ENCODE measurements at places on chromosomes 2 and 18.

- no peak for DNase-seq
Measured at GRCh38 chr2:138333677-138334076, 167.9 kb upstream of the SPOPL start.

- no peak for DNase-seq
Measured at GRCh38 chr2:38178556-38179419, 102.8 kb upstream of the CYP1B1 start.

GRCh38 chr2:164913640-164914350 is 41.5 kb downstream of the SLC38A11 start:
- DNase-seq = no peak

- DNase-seq = no peak
Measured at GRCh38 chr2:239852272-239852671, 172.9 kb downstream of the NDUFA10 start.

DNA sequence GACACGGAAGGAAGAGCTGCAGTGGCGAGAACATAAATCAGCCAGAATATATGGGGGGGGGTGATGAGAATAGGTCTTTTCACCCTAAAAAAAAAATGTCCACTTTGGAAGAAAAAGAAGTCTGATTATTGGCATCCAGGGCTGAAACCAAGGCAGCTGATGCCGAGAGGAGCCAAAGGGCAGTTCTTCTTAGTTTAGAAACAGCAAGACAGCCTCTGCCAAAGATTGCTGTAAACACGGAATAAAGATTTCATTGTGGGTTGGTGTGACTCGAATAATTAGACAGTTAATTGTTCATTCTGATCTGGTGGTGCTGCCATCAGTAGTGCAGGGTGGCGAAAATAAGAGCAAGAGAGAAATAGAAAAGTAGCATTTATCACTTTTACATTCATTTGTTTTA is 3.5 kb downstream of the CDH20 start:
- no peak for DNase-seq

DNA sequence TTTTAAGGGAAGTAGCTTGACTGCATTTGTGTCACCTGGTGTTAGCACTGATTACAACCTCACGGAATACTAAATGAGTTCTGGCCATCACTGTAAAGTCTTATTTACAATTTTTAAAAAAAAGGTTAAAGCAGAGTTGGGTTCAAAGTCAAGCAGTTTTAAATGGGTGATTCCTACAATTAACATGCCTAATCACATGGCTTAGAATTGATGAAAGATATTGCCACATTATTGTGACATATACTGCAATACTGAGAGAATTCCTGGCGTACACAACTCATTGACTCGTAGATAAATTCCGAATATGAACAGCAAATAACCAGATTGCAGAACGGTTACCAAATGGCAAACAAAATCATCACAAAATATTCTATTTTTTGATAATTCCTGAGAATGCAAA is 34.2 kb downstream of the ROCK2 start:
- DNase-seq = no peak

DNA sequence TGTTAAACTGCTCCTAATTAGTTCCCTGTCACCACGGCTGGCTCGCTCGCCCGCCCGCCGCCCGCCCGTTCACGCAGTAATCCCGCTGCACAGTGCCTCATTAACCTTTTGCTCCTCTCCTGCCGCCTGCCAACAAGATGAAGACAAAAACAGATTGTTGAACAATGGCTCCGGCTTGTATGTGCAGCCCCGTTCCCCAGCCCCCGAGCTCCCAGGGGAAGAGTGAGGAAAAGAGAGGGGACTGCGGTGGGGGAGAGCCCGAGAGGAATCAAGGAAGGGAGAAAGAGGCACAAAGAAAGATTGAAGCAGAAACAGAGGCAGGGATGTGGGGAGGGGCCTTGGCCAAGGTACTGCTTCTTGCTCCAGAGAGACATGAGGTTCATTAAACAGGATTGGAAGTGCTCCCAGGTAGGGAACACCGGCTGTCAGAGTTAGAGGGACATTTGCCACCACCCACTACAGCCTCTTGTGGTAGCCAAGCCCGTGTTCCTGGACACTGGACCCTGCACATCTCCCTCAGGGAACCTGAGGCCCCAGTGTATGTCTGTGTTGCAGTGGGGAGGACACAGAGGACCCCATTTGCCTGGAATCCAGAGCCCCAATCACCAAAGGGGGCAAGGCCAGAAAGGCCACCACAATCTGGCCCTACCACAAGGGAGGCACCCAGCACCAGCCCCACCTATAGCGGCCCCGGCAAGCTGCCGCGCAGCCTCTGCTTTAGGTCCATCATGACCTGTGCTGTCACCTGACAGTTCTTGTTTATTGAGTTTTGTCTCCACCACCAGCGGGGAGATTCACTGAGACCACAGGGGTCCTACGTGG is 38.1 kb downstream of the EMX1 start:
- no peak for DNase-seq

DNA sequence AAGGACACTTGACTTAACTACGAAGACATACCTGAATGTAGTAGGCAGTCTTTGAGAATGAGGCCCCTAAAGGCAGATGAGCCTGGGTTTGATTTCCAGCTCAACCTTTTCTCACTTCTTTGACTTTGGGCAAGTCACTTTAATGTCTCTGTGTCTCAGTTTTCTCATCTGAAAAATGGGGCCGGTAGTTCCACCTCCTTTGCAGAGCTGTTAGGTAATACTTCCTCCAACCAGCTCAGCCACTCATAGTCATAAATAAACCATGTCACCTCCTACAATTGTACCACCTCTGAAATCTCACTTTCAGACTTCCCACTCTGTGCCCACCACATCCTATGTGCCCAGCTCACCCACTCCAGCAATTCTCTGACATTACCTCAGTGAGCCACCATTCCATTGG is 10.4 kb downstream of the ARHGAP25 start:
- DNase-seq = no peak

DNA sequence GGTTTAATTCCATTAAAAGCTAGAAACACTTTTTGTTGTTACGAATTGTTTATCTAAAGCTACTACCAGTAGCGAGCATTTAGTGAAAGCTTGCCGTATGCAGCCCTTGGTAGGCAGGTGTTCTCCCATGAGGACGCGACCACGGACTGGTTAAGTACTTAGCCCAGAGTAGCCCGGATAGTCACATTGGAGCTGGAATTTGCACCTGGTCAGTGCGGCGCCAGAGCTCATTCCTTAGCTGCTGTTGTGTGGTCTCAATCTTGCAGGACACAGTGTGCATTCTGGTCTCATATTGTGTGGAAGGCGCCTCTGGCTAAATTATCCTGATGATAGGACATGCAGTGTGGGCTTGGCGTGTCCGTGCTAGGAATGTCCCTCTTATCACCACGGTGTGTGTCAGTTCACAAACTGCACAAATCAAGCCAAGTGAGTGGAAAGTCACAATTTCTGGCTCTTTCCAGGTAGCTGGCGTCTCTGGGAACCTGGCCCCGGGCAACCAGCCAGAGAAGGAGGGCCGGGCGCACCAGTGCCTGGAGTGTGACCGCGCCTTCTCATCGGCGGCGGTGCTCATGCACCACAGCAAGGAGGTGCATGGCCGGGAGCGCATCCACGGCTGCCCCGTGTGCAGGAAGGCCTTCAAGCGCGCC is 133.3 kb downstream of the ZNF236 start:
- DNase-seq = no peak

GRCh38 chr2:188529710-188530109 is 238.0 kb downstream of the GULP1 start:
- DNase-seq = peak; percentile 96

- no peak for DNase-seq
Measured at GRCh38 chr2:199716807-199717586, 134.0 kb downstream of the FTCDNL1 start.

- no peak for DNase-seq
Measured at GRCh38 chr2:77922567-77922966, 400.4 kb upstream of the LRRTM4 start.

- no peak for DNase-seq
Measured at GRCh38 chr2:170362871-170363631, 185.1 kb downstream of the MYO3B start.

DNA sequence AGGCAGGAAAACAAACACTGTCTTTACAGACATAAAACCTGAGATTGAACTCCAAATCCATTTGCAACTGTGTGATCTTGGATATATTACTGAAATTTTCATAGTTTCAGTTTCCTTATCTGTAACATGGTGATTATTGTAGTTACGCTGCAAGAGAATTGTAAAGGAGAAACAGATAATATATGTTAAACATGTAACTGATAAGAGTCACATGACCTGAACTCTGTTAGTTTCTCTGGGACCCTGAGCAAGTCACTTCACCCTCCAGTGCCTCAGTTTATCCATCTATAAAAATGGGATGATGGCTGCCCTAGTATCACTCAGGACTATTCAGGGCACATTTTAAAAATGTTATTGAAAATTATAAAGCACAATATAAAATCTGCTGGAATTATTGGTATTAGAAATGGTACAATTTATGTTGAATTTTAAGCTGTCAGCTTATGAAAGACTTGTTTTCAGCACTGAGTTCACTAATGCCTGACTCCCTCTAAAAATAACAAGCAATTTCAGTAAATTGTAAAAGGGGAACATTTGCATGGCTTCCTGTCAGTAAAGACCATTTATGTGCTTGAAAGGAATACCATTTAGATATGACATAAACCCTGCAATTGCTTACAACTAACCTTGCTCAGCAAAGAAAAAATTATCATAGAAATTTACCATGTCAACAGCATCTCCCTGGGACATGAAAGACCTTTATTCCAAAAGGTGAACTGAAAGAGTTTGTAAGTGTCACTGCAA is 393.5 kb downstream of the RAD51AP2 start:
- DNase-seq = no peak

DNA sequence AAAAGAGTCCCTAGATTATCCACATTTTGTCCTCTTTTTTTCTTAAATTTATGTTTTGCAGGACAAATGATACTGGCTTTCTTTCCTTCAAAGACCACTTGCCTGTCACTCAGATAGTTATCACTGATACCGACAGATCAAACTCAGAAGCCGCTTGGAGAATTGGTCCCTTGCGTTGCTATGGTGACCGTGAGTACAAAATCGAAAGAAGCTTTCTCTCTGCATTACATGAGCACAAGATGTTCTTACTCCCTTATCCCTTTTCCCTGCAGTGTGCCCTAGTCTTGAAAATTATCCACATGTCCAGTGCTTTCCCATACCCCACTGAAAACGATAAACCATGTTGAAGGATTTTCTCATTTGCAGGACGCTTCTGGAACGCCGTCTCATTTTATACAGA is 738.5 kb downstream of the CNTNAP5 start:
- DNase-seq = peak; percentile 49

DNA sequence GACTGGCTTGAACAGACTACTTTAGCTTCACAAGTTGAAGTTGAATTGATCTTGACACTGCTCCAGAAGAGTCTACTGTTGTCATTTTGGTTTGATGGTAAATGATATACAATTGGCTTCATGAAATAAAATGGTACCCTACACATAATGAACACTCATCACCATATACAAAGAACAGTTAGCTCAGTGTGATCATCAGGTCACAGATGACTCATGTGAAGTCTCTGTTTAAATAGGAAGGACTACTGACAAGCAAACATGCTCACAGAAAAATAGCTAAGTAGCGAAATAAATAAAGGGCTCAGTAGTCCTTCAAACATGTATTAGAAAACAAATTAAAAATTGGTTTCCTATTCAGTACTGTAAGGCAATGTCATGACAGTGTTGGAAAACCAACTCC is 96.2 kb downstream of the MEIS1 start:
- DNase-seq = no peak

GRCh38 chr2:241034490-241035141 is 36.2 kb downstream of the SNED1 start:
- DNase-seq = no peak

GRCh38 chr18:14097761-14098160 is 34.5 kb downstream of the ZNF519 start:
- DNase-seq = no peak

GRCh38 chr2:206535260-206535986 is 92.1 kb downstream of the ADAM23 start:
- DNase-seq = no peak

DNA sequence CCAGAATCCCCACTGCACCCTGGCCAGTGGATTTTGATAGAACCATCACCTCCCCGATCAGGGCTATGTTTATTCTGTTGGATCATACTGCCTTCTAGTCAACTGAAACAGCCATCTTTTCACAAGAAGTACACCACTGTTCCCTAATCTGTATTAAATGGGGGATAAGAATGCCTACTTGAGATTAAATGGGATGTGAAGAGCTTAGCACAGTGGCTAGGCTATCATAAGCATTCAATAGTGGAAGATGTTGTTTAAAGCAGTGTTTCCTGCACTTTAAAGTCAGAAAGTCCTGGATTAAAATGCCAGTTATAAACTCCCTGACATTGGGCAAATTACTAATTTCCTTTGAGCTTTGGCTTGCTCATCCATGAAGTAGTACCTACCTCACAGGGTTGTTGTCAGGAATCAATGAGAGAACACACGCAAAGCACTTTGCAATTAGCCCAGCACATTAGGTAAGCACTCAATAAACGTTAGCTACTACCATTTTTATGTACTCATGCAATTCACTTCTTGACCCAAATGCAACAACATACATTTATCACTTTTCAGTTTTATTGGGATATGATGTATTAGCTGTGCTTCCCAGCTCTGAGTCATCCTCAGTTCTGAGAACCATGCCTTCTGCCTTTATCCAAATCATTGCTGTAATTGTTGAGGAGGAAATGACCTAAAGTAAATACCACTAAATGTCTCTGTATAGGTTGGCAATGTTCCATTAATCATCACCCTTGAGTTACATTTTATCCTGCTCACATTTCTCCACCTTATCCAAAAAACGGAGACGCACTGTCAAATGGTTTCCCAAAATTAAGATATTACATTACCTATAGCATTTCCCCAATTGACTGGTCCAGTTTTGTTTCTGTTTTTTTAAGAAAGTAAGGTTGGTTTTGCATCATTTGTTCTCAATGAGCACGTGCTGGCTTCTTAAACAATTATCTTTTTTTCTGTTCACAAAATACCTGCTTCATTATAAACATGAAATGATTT is 2.1 kb downstream of the TMEM247 start:
- DNase-seq = no peak
